ENCODE measurements at places on chromosomes 12 and 14.
A peak's percentile ranks its signal among the peaks of the same experiment; 100 is the strongest.

- DNase-seq, result no peak
Measured at GRCh38 chr12:68521848-68522502, 88.7 kb upstream of the RAP1B start.

DNA sequence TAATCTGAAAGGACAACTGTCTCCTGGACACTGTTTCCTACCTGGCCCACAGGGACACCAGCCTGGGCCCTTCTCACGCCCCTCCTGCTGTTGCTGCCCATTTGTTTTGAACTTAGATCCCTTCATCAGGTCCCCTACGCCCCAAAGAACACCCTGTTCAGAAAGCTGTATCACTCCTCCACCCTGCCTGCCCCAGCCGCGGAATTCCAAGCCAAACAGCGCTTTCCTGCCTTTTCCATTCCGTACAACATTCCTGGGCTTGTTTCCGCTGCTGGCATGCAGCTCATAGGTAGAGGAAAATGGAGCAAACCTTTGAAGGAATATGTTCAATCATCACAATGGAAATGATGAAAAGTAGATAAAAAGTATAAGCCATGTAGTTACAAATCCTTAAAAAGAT is 12.8 kb upstream of the GSG1 start:
- no peak for DNase-seq

DNA sequence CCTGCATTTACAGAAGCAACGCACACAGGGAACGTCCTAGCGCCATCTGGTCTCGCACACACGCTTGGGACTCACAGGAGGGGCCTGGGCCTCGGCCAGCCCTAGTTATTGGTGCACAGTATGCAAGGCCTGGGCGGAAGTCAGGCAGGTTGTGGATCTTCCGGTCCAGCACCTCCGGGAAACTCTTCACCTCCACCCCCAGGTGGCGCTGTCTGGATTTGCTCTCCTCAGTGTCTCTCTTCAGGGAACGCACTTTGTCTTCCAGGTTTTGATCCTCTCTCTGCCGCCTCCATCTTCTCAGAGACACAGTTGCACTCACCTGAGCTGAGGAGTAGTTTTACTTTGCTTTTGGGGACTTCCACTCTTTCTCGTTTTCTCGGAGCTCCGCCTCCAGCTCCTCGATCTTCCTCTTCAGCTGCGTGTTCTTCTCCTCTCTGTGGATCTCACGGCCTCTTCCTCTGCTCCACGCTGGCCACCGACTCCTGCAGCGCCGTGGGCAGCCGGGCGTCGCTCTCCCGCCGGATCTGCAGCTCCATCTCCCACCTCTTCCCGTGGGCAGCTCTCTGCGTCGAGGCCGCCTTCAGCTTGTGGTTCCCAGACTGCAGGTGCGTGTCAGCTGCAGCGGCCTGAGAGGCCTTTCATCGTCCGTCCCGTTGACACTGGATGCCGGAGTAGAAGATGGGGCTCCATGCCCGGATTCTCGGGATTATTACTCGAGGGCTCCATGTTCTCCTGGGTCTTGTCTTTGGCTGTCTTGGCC is 933.8 kb downstream of the TMEM121 start:
- peak; percentile 67 for DNase-seq

DNA sequence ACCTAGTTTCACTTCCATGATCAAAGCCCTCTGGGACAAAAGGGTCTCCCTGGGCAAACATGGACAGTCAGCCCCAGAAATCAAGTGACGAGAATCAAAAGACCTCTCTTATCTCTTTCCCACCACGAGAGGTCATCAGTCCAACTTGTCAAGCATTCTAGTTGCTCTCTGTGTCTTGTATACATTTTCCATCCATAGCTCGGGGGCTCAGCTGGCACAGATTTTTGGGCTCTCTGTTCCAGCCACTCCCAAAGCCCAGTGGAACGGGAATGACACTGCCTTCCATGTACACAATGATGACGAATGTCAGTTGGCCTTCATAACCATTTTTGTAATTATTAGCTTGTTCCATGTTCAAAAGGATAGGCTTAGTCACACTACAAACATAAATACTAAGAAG is 29.7 kb downstream of the NOS1 start:
- no peak for DNase-seq

DNA sequence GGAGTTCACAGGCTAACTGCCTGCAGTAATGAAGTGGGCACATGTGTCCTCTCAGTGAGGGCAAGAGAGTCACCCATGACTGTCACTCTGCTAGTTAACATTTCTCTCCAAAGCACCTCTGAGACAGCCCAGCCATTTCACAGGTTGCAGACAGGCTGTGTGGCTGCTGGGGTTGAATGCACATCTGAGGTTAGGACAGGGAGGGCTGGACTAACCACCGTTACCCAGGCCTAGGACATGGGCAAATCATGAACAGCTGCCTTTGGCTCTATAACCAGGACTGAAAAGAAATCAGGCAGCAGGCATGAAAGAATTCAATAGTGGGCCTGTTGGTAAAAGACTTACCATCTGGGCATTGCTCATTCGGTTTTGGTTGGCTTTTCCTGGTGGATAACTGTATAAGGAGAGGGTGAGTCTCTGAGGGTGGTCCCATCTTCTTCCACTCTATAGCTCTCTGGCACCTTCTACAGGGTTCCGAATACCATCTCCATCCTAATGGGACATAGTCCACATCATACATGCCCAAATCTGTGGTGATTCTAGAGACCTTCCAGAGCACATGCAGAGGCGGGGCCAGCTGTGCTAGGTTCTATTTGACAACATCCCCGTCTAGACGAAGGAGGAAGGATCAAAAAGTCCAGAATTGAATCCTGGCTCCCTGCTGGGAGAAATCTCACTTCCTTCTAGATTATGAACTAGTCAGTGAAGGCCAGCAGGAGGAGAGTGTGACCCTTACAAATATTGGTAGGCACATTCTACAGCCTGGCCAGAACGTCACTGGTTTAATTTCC is 10.8 kb downstream of the CRACR2A start:
- no peak for DNase-seq

- no peak for DNase-seq
Measured at GRCh38 chr12:61043838-61044237, 1216.4 kb upstream of the USP15 start.

DNA sequence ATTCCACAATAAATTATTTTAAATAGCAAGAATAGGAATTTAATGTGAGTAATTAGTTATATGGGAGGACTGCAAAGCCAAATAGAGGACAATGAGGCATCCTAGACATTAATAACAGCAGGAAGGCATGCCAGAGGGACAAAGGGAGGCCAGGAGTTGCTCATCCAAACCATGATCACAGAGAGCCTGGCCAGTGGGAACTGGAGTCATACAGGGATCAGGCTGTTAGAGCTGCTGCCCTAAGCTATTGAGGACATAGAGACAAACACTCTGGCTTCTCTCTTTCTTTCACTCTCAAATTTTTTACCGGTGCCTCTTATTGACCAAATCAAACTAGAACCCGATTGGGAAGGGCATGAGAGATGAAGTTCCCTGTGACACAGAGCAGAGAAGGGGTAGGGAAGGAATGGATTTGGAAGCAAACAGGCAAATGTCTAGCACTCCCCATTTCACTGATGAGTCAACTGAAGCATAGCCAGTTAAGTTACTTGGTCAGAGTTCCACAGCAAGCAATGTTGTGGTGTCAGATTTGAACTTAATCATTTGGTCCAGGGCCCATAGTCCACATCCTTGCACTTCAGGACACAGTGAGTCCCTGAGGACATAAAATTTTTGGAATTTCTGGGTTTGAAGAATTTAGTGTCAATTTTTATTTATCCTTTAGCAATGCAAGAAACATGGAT is 17.9 kb upstream of the CFAP54 start:
- DNase-seq, result no peak

DNA sequence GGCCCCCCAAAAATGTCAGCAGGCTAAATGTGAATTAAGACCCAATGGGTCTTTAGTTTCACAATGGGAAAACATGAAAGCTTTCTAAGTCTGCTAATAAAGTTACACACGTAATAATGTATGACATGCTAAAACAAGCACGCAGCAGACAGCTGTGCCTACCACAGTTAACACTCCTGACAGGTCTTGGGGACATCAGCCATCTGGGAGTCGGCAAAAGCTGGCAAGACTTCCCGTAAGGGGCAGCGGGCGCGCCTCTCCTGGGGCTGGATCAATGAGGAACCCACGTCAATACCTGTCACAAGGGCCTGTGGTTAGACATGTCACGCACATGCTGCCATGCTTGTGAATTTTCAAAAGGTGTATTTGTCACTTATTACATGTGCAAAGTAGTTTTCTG is 45.0 kb downstream of the ACTN1 start:
- DNase-seq, result no peak

- no peak for DNase-seq
Measured at GRCh38 chr12:61487728-61488127, 772.5 kb upstream of the USP15 start.

DNA sequence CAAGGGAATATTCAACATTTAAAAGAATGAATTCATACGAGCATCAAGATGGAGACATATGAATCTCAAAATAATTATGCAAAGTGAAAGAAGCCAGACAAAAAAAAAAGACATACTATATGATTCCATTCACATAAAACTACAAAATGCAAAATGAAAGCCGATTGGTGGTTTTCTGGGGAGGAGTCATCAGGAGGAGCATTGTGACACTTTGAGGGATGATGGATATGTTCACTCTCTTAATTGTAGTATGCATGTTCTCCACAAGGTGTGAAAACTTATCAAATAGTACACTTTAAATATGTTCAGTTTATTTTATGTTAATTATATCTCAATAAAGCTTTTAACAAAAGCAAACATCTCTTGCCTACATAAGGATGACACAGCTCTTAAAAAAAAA is 13.5 kb downstream of the OLR1 start:
- DNase-seq, result no peak

GRCh38 chr12:113464852-113465719 is 6.6 kb downstream of the LHX5 start:
- no peak for DNase-seq

DNA sequence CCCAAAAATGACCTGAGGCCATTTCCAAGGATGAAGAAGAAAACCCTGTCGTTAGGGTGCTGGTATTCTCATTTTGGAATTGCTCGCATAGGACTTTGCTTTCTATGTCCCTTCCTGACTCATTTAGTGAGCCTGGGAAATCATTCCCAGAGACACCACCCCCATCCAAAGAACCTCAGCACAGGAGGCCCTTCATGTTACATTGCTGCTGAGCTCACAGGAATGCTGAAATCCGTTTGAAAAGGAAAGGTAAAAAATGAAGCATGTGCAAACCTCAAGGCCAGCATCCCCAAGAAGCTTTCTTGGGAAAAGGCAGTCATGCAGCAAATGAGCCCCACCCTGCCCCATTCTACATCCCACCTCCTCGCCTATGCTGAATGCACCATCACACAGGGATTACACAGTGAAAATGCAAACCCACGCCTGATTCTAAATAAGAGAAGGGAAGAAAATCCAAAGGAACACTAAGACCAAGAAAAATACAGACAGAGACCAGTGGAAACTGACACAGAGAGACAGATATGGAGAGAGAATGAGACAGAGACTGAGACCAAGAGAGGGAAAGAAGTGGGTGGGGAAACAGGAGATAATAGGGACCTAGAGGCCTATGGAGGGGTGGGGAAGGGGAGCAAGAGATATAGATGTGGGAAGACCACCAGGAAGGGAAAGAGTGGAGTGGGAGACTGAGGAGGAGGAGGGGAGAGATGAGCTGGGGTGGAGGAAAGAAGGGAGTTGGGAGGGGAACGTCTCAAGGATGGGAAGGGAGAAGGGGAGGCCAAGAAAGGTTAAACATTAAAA is 33.5 kb downstream of the NIN start:
- no peak for DNase-seq

DNA sequence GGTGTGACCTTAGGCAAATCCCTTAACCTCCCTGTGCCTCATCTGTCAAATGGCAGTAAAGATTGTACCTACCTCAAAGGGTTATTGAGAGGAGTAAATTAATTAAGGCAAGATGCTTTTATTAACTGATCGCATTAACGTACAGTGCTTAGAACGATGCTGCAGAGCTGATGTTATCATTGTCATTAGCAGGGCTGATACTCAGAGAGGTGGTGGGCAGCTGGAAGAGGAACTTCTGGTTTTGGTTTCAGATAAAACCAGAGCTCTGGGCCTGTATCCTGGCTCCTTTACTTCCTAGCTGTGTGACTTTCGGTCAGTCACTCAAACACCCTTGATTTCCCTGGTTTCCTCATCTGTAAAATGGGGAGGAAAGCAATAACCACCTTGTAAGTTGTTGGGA is 55.1 kb downstream of the CALM1 start:
- no peak for DNase-seq

- no peak for DNase-seq
Measured at GRCh38 chr12:16020031-16020430, 108.9 kb downstream of the DERA start.

GRCh38 chr12:49877066-49877465 is 26.6 kb downstream of the FAIM2 start:
- no peak for DNase-seq

- DNase-seq, result no peak
Measured at GRCh38 chr12:101498252-101498651, 23.1 kb downstream of the SPIC start.

DNA sequence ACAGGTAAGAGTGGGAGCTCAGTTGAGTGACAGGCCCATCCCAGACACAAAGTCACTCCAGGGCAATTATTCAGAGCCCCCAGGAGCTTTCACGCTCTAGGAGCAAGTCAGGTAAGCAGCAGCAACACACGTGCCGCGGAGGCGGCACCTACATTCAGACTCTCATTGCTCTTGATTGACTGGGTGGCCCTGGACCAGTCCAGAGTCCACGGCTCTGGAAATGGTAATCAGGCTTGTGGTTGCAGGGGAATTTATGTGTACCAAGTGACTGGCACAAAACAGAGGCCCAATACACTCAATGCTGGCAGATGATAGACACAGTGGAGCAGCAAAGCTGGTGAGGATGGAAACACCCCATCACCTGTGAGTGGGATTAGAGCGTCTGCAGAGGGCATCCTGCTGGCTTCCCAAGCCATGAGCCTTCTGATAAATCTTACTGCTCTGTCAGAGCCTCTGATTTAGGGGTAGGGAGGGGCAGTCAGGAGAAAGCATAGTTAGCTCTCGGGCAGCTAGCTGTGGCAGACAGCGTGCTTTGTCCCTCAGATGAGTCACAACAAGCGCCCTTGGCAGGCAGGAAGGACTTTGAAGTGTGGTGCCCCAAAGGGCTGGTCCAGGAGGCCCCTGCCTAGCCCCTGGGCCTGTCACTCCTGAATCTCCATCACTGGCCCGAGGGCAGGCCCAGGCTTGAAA is 344.7 kb downstream of the CACNA1C start:
- DNase-seq, result no peak

- no peak for DNase-seq
Measured at GRCh38 chr12:100820314-100820713, 25.7 kb downstream of the ANO4 start.

DNA sequence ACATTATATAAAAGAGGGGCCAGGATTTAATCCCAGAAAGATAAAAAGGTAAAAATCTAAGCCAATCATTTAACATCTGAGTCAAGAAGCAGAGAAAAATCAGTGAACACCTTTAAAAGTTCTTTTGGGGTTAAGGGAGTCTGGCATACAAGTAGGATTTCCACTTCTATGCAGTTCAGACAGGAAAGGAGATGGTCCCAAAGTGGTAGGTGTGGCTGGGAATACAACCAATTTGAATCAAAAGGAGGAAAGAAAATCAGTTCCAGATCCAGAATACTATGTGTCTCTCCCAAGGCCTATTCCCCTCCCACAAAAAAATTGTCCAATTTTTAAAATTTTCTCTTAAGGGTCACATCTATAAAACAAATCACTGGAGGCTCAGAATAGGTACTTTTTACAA is 167.4 kb downstream of the PHLDA1 start:
- DNase-seq, result no peak

- peak; percentile 30 for DNase-seq
Measured at GRCh38 chr12:12715459-12716150, 1.6 kb upstream of the CDKN1B start.

GRCh38 chr14:92362781-92363235 is 39.8 kb downstream of the SLC24A4 start:
- no peak for DNase-seq

Data from stimulated activated CD4-positive, alpha-beta T cell treated with anti-CD3 and anti-CD28 coated beads, Interleukin-12 subunit alpha, Interleukin-12 subunit beta, amount 100 ng/mL, for 4 hours (primary cell).